ENCODE measurements at places on chromosomes 13 and 19. TPM values are rescaled to one million over a fixed set of nuclear protein-coding genes. Genes with fewer than 3 reads are reported as not detected.

Gene XAB2
- total RNA-seq = 48.4 TPM

Gene KIR3DL2
- total RNA-seq = not detected

Gene ADM5
- total RNA-seq = 9.2 TPM

DNA sequence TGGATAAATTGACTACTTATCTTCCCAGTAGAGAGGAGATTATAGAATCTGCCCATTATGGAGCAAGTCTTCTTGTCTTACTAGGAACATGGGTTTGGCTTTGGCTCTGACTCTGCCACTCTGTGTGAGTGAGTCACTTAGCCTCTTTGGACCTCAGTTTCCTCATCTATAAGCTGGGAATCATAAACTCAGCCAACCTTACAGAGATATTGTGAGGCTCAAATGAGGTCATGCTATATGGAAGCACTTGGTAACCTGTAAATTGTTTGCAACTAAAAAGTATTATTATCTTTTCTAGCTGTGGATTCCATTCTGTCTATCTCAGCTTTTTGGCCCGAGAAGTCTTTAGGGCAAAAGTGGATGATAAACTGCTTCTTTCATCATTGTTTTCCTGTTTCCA lies 186.8 kb upstream of the TSC22D1 start:
- no peak for DNase-seq

DNA sequence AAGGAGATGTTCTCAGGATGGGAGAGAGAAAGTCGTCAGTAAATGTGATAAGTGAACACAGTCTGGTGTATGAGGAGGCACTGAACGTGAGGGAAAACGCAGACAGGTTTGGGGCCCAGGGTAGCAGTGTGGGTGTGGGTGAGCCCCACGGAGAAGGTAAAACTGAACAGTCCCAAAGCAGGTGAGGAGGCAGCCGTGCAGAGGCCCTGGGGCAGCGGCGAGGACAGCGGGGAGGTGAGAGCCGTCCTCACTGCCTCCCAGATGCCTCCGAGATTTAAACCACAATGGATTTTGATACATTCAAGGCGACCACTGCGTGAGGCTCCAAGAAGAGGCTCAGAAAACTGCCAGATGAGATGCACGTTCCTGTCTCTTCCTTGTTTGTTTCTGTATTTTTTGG lies 14.5 kb upstream of the SHC2 start:
- DNase-seq = no peak

Gene HIPK4
- total RNA-seq = not detected

DNA sequence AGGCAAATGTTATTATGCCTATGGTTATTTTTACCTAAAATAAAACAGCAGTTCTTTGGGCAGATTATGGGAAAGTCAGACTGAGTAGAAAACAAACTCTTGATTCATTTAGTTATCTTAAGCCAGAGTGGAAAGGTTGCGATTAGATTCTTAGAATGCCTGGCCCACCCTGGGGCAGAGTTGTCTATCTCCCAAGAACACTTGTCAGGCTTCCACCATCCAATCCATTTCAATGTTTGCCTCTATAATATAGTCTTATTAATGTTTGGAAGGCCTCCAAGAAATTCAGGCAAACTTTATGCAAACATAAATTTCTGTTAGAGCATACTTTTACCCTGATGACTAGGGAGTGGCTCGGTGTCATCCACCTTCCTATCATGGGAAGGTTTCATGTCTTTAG lies 207.0 kb downstream of the SLITRK6 start:
- DNase-seq = peak; percentile 41

Gene POP4
- 139 TPM for total RNA-seq

DNA sequence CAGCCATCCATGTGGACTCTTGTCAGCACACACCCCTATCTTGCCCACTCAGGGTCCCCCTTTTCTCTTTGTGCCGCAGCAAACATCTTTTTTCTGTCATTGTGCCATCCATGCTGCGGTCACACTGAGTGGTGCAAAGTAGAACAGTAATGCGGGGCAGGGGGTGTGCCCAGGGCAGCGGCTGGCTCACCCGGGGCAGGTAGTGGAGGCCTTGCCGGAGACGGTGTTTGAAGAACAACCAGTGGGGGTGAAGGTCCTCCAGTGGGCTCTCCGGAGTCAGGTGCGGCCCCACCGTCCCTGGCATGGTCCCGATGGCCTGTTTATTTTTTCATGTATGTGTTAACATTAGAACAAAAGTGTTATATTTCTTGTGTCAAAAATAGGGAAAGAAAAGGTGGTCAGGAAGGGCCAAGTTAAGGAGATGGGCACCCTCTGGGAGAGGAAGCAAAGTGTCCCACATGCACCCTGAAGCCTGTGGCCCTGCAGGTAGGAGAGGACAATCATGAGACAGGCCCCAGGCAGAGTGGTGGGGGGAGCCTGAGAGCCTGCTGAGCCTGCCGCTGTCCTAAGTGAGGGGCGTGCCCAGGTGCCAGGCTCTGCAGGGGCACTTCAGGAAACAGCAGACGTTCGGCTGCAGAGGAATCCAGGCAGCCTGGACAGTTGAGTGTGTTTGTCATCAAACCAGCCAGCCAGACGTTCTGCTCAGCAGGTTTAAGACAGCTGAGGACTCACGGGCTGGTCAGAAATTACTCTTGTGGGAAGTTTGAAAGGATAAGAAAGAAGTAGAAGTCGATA lies 12.3 kb downstream of the TSSK6 start:
- DNase-seq = no peak

- no peak for DNase-seq
These were observed 6.5 kb upstream of the CCER2 start for GRCh38 chr19:38918526-38918925.

GRCh38 chr13:19083340-19083739 lies 98.3 kb downstream of the TUBA3C start:
- no peak for DNase-seq

DNA sequence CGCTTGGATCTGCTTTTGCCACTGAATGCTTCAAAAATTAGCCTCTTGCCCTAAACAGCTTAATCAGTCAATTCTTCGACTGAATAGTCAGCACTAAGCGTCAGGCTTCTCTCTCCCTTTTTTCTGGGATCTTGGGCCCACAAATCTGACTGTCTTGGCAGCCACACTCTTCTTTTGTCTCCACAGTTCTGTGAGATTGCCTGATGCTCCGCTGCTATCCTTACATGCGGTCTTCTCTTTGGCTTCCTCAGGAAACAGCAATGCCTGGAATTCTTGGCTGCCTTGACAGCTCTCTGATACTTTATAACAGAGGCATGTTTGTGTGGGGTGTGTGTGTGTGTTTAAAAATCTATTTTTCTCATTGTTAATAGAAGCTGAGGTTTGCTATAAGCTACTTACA lies 32.6 kb downstream of the ERCC5 start:
- no peak for DNase-seq

DNA sequence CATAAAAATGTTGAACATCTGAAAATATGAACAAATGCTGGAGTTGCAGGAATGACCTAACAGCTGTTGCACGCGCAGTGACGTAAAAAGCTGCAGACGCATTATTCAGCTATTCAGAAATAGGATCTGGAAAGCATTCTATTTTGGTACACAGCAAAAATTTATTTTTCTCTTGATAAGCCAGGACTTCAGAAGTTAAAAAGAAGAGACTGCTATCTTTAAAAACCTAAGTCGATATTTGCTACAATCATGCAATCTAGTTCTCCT lies 36.9 kb upstream of the STARD13 start:
- DNase-seq = no peak

Gene SYDE1
- not detected for total RNA-seq

DNA sequence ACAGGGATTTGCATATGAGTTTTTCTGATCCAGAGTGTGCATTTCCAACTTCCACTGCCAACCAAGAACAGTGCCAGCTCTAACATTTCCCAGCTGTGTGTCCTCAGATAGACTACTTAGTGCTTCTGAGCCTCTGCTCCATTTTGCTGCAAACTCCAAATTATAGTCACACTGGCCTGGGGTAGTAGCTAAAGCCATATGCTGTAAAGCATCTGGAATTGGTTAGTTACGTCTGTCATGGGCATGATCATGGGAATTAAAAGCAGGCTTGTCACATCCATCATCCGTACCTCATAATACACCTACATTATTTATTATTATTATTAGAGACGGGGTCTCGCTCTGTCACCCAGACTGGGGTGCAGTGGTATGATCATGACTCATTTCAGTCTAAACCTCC lies 7.1 kb downstream of the ELAVL3 start:
- no peak for DNase-seq

- DNase-seq = peak; percentile 10
These were observed 825 bp downstream of the GMIP start for GRCh38 chr19:19642506-19643157.

DNA sequence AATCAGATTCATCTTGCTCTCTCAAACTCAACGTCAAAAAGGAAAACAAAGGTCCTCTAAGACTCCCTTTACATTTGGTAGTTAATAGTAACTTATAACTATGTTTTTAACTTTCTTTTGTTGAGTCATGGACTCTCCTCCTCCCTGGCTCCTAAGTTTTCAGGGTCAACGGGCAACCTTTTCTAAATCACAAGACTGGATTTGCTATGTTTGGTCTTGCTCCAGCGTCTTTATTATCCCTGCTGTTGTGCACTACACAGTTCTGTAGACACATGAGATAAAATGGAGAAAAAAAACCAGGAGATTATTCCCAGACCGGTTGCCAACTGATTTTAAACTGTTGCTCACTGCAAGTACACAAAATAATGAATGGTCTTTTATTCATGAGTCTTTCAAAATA lies 1.9 kb upstream of the ITM2B start:
- DNase-seq = no peak

- DNase-seq = no peak
These were observed 814.4 kb downstream of the EFNB2 start for GRCh38 chr13:105721016-105721415.

Gene GSX1
- total RNA-seq = not detected

DNA sequence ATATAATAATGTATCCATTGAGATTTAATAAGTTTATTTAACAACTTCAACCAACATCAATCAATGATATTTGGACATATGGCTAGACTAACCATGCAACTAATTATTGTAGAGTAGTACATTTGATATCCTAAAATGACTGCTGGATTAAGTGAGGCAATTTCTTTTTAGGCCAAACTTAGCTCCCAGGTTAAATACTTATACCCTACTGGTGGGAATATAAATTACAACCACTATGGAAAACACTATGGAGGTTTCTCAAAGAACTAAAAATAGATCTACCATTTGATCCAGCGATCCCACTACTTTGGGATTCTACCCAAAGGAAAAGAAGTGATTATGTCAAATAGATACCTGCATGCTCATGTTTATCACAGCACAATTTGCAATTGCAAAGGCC lies 345.8 kb downstream of the RBM26 start:
- peak; percentile 7 for DNase-seq

DNA sequence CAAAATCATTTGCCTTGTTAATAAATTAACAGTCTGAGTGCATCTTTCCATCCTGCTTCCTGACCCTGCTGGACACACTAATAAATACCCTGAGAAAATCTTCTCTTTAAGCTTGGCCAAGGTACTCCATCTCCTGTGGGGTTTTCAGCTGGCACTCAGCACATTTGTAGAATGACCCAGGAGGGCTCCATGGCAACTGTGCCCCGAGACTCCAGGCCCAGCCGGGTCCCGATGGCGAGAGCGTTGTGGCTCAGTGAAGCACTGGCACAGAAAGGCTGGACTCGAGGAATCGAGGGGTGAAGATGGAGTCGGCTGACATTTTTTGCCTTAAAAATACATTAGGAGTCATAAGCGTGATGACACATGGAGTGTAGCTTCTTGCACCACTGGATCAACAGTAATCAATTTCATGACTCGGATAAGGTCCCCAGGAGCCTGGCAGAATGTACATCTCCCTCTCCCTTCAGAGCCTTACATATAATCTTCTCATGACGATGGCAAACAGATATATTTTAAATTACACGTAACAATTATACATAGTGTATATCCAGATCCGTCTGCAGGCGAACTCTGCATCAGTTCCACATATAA lies 85.4 kb downstream of the SLC7A1 start:
- DNase-seq = no peak

Gene WTIP
- 3.9 TPM for total RNA-seq

GRCh38 chr13:75480671-75481175 lies 1.2 kb downstream of the TBC1D4 start:
- DNase-seq = peak; percentile 97

Gene STOML3
- not detected for total RNA-seq

GRCh38 chr19:36524617-36525016 lies 3.5 kb downstream of the ZNF260 start:
- DNase-seq = no peak

Gene NAPSA
- 0.08 TPM for total RNA-seq

GRCh38 chr13:64186071-64186470 lies 2770.4 kb upstream of the PCDH20 start:
- DNase-seq = no peak

GRCh38 chr13:109166804-109167203 lies 537.4 kb downstream of the MYO16 start:
- DNase-seq = no peak

GRCh38 chr13:36131222-36131930 lies at the start of gene DCLK1:
Gene DCLK1 (minus strand): TSS chr13:36131382.
- DNase-seq = no peak

Gene ANKRD10
- 308 TPM for total RNA-seq

- peak; percentile 42 for DNase-seq
These were observed 118.6 kb upstream of the ZNF536 start for GRCh38 chr19:30253581-30253996.

DNA sequence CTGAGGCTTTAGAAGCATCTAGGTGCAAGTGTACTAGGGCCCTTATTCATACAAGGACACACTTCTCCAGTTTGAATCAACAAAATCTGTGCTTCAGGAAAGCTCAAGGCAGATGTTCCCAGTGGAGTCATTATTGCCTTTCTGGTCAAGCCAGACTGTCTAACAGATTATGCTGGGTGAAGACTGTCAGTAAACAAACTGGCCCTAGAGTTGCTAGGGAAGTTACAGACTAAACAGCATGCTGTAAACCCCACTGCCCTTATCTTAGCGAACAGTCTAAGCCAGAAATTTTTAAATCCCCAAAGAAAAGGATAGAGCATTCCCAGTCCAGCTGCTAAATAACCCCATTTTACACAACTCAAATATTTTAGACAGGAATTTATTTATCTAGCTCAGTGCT lies 1701.3 kb upstream of the PRR20A start:
- DNase-seq = no peak

DNA sequence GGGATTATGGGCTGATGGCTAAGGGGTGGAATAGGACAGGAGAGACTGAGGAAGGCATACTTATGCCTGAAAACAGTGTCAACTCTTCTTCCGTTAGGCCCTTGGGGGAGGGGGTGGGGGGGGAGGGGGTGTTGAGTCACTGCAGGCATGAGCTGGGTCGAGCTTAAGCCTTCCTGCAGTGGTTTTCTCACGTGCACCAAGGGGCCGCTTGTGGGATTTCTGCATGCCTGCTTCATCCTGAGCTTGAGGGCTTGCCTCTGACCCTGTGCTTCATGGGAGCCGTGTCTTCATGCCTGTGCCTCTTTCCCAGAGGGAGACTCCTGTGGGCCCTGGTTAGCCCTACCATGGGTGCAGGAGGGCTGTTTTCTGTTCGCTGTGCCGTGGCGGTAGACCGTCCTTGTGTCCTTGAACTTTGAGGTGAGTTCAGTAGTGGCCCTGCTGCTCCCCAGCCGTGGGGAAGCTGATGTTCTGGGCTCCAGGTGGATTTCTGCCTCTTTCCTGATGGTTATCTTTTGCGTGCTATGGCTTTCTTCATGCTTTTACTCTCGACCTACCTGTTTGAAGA lies 186.1 kb downstream of the PCCA start:
- no peak for DNase-seq

GRCh38 chr13:44380404-44381165 lies 7.0 kb downstream of the SERP2 start:
- DNase-seq = no peak

GRCh38 chr13:97423300-97424045 lies 10.5 kb upstream of the RAP2A start:
- no peak for DNase-seq

- peak; percentile 30 for DNase-seq
These were observed 244.5 kb downstream of the EFNB2 start for GRCh38 chr13:106291006-106291405.

Data from HT-29 (cell line).